Thyroid gland (tissue), 4 donors: ENCODE measurements at places on chromosomes 3 and 15. TPM values are rescaled to one million over a fixed set of nuclear protein-coding genes. Genes with fewer than 3 reads are reported as not detected.

DNA sequence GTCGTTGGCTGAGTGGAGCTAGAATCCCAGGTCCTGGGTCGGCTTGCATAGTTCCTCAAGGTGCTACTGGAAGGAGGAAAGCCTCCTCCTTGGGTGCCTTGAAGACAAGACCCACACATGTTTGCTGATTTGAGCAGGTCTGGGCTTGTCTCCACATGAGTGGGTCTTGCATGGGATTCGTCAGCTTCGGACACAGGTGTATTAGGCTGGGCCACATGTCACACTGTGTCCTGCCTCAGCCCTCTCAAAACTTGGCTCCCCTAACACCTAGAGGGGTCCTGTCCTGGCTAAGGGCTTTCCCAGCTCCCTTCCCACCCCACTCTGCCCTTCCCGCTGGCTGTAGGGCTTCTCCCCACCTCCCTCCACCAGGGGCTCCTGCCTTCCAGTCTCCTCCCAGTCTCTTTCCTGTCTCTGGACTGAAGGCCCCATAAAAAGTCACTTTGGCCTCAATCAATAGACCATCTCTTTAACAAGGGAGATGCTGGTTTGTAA is 73.0 kb upstream of the ADPGK start:
- H3K27ac ChIP-seq: no peak overlapping the region
- no peak for DNase-seq
- no peak overlapping the region for H3K4me3 ChIP-seq

GRCh38 chr3:175392653-175393052 is 533.5 kb downstream of the NAALADL2 start:
- H3K4me1 ChIP-seq: no peaks in the 10 kb centered on the region
- no peak overlapping the region for H3K27ac ChIP-seq
- no peak overlapping the region for H3K4me3 ChIP-seq
- no peaks in the 10 kb centered on the region for H3K27me3 ChIP-seq

- H3K27me3 ChIP-seq: no peaks in the 10 kb centered on the region
- H3K27ac ChIP-seq: no peak overlapping the region
- no peaks in the 10 kb centered on the region for H3K36me3 ChIP-seq
- H3K4me3 ChIP-seq: no peak overlapping the region
Observed at GRCh38 chr3:71237672-71238071, 345.9 kb downstream of the FOXP1 start.

DNA sequence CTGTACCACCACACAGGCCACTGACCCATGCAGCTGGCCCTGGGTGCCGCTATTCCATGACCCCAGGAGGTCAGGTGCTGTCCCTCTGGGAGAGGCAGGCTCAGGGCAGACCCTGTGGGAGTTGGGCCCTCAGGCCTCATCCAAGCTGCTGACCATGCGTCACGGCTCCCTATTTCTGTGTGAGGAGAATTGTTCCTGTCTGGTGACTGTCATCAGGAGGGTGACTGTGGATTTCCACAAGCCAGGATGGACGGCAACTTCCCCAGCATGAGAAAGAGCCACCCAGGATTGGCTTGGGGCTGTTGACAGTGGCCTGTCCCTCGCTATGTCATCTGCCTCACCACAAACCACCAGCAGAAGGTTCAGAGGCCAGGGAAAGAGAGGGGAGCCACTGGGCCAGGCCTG is 41.4 kb downstream of the ZDHHC19 start:
- H3K4me3 ChIP-seq: no peak overlapping the region
- no peaks in the 10 kb centered on the region for H3K36me3 ChIP-seq
- H3K4me1 ChIP-seq: no peaks in the 10 kb centered on the region
- no peak overlapping the region for H3K27ac ChIP-seq

GRCh38 chr3:119659606-119660291 is 640 bp downstream of the POPDC2 start:
- no peak overlapping the region for H3K4me3 ChIP-seq
- H3K27ac ChIP-seq: no peak overlapping the region
- no peaks in the 10 kb centered on the region for H3K4me1 ChIP-seq
- no peak for DNase-seq
- no peaks in the 10 kb centered on the region for H3K27me3 ChIP-seq

DNA sequence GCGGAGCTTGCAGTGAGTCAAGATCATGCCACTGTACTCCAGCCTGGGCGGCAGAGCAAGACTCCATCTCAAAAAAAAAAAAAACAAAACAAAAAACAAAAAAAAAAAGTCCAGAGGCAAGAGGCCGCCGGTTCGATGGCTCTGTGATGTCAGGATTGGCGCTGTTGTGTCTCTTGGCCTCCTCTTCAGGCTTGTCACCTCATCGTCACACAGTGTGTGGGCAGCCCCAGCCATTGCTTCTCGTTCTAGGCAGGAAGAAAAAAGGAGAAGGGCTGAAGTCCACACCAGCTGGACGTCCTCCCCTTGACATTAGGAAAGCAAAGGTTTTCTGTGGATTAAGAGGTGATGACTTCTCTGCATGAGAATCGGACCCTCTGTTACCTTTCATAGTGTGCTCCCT is 191.1 kb downstream of the NSMCE3 start:
- H3K27me3 ChIP-seq: no peaks in the 10 kb centered on the region
- DNase-seq: no peak
- H3K36me3 ChIP-seq: no peaks in the 10 kb centered on the region
- no peak overlapping the region for H3K4me3 ChIP-seq

DNA sequence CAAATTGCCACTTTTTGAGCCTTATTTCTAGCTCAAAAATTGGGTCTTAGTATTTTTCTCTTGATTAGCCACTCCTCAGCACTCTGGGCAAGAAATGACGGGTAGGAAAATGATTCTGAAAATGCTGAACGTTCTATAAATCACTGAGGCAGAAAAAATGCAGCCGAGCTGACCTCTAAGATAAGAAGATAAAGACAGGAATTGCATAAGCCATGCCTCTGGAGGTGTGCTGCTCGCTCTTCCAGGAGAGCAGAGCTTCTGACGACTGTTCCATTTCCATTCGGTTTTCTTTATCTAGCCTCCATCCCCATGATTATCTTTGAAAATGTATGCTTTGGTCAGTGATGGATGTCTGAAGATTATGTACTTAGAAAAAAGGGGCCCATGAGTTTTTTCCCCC is 558.8 kb upstream of the ADAMTS9 start:
- no peaks in the 10 kb centered on the region for H3K27me3 ChIP-seq
- H3K4me1 ChIP-seq: no peaks in the 10 kb centered on the region
- no peak overlapping the region for H3K4me3 ChIP-seq
- H3K36me3 ChIP-seq: no peaks in the 10 kb centered on the region
- DNase-seq: no peak

DNA sequence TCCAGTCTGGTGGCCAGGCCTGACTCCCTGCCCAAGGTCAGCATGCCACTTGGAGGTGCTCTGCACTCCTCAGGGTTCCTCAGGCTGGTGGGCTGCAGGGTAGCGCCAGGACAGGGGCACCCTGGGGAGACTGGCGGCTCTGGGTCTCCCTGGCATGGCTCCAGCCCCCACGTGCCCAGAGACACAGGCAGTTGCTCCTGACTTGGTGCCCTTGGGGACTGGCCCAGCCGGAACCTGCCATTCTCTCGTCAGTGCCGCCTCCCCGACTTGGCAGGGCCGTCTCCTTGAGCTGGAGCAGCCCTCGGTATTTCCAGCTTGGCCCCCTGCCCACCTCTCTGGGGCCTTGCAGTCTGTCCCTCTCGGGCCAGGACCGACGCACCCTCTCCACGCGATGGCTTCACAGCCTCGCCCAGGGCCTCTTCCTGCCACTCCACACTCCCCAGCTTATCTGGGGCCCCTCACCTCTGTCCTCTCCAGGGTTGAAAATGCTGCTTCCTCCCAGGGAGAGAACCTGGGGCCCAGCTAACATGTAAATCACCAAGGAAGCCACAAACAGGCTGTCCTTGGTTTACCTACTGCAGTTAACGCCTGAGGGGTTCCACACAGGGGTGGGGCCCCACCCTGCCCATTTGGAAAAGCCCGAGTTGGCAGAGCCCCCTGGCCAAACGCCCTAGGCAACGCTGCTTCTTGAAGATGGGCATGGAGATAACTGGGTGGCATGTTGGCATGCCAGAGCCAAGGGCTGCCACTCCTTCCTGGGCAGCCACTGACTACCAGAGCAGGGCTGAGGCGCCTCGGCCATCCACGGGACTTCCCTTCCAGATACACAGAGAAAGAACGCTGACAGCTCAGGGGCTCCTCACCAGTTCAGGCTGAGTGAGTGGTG is 61.4 kb downstream of the SMAD6 start:
- no peaks in the 10 kb centered on the region for H3K27me3 ChIP-seq
- H3K4me3 ChIP-seq: no peak overlapping the region
- peaks cover 60% of the 10 kb centered on the region for H3K4me1 ChIP-seq
- peak; percentile 100 for DNase-seq
- no peaks in the 10 kb centered on the region for H3K36me3 ChIP-seq

DNA sequence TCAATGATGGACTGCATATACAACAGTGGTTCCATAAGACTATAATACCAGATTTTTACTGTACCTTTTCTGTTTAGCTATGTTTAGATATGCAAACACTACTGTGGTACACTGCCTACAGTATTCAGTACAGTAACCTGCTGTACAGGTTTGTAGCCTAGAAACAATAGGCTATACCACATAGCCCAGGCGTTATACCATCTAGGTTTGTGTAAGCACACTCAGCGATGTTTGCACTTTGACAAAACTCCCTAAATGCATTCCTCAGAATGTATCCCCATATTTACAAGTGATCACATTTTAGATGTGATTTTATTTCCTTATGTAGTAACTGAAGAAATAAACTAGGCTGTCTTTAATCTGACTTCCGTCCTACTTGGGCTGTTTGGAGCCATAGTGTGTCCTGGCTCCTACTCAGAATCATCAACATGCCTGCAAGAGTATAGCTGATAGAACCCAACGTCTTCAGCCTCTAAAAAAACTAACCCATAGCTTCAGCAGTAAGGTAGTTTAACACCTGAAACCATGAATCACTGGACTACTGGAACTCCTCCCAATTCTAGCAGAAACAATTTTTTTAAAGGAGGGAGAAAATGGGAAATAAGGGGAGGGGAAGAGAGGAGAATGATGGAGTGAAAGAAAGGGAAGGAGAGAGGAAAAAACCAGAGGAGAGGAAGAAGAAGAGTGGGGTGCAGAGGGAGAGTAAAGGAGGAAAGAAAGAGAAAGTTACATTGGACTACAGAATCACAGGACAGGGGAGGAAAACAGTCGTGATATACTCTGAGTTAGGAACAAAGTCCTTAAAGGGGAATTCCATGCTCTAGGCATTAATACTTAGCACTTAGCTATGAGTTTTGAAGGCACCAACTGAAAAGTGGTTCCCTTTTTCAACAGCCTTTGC is 67.7 kb upstream of the PLXND1 start:
- no peak overlapping the region for H3K4me3 ChIP-seq
- H3K36me3 ChIP-seq: no peaks in the 10 kb centered on the region
- H3K27ac ChIP-seq: no peak overlapping the region
- DNase-seq: no peak

- H3K36me3 ChIP-seq: no peaks in the 10 kb centered on the region
- H3K4me1 ChIP-seq: peaks cover 35% of the 10 kb centered on the region
- no peak overlapping the region for H3K27ac ChIP-seq
- DNase-seq: no peak
- H3K4me3 ChIP-seq: no peak overlapping the region
- no peaks in the 10 kb centered on the region for H3K27me3 ChIP-seq
Observed at GRCh38 chr15:91924837-91925495, 71.5 kb downstream of the SLCO3A1 start.

DNA sequence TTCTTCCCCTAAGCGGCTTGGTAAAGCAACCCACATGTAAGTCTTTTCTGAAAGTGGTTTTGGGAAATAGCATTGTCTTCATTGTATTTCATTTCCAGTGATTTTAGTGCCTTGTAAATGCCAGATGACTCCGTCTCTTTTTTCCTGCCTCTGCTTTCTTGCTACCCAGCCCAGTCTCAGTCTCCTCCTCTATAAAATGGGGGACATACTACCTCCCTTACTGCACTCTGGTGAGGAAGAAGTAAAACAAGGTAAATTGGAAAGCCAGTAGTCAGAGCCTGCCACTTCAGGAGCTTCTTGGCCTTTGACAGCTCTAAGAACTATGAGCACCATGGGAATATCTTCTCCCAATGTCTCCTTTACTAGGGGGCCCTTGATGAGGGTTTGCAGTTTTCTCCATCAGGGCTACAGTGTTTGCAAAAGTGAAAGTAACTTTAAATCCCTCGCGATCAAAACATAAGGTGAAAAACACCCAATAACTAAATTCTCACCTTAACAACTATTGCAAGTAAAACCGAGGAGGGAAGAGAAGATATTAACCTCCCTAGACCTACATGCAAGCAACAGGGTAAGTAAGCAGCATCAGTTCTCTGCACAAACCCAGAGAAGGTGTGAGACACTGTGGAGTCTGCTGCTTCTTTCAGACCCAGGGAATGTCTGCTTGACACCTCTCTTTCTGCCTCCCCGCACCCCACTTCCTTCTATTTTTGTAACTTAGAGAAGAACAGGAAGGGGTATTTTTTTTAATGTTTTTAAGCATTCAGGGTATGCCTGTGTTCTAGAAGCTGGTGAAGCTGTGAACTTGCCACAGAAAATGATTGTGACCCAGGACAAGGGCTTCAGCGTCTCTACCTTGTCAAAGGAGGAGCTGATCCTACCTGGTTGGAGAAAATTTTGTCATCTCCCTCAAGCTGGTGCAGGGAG is 159.1 kb upstream of the EOMES start:
- no peak for DNase-seq
- no peaks in the 10 kb centered on the region for H3K36me3 ChIP-seq
- H3K27ac ChIP-seq: no peak overlapping the region

DNA sequence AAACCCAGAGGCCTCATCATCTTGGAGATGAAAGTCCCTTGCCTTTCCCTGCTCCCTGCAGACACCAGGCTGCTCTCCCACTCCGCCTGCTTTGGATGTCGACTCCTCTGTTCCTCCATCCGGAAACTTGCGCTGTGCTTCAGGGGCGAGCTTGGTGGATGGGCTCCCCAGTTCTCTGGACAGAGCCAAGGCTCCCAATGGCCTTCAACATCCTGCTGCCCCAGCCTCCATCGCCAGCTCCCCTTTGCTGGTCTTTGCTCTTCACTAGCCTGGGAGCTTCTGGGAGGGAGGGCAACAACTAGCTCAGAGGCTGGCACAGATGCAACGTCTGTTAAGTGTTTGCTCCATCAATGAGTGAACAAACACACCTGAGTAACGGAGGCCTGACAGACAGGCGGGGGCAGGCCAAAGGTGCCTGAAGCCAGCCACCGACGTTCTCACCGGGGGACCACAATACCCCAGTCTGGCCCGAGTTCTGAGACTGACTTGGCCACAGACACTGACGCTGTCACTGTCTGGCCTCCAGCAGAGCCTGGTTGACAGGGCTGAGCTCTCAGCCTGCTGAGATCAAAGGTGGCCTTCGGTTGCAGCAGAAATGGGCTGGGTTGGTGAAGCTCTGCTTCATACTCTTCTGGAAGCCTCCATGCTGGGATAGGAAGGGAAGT is 39.0 kb downstream of the RGMA start:
- H3K36me3 ChIP-seq: no peaks in the 10 kb centered on the region
- no peaks in the 10 kb centered on the region for H3K27me3 ChIP-seq
- no peak overlapping the region for H3K27ac ChIP-seq
- H3K4me3 ChIP-seq: no peak overlapping the region
- H3K4me1 ChIP-seq: no peaks in the 10 kb centered on the region
- DNase-seq: no peak

CFAP44 gene
- total RNA-seq: 15.6 TPM

PPP1R14D gene
- not detected for total RNA-seq

B3GNT5 gene
- 5.2 TPM for total RNA-seq

AHSG gene
- total RNA-seq: not detected

LRRC2 gene
- 29.4 TPM for total RNA-seq

TMCO5A gene
- not detected for total RNA-seq

PDE12 gene
- 33.4 TPM for total RNA-seq
